Ovary (tissue), 10 donors: ENCODE measurements at places on chromosomes 12 and 14.

- DNase-seq: no peak
These were observed 17.5 kb upstream of the SLCO1B3 start for GRCh38 chr12:20792971-20793370.

DNA sequence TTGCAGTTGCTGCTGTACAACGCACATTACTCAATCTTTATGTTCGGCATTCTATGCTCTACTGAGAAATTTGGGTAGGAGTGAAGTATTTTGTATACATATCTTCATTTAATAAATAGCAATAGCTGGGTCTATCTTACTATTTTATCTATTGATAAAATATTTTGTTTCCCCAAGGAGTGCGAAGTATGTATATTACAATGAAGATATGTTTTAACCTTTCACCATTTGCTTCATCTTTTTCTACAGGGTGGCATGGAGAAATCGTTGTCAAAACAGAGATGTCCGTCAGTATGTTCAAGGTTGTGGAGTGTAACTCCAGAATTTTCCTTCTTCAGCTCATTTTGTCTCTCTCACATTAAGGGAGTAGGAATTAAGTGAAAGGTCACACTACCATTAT lies 4.7 kb downstream of the LYZ start:
- no peak for DNase-seq

- no peak for DNase-seq
These were observed 22.1 kb upstream of the LRRC9 start for GRCh38 chr14:59897757-59898383.

GRCh38 chr12:54541751-54542290 lies 7.6 kb upstream of the PDE1B start:
- no peak for DNase-seq

GRCh38 chr12:119565404-119565803 lies 28.2 kb upstream of the TMEM233 start:
- DNase-seq: no peak

DNA sequence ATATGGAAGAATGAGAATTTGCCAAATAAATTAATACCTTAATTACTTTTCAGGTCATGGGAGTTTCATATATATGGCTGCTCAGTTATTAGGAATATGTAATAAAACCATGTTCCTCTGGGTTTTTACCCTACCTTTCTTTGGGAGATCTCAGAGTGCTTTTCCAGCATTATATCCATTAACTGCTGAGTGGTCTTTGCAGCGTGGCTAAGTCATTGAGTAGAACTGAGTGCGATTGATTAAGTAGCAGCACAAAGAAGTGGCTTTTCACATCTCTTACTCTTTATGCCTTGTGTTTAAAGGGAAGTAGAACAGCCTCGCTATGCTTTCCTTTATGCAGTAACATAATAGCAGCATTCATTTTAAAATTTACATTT lies 340.1 kb downstream of the SNAPC1 start:
- DNase-seq: no peak

- DNase-seq: no peak
These were observed 4.9 kb upstream of the DIABLO start for GRCh38 chr12:122230798-122231197.

DNA sequence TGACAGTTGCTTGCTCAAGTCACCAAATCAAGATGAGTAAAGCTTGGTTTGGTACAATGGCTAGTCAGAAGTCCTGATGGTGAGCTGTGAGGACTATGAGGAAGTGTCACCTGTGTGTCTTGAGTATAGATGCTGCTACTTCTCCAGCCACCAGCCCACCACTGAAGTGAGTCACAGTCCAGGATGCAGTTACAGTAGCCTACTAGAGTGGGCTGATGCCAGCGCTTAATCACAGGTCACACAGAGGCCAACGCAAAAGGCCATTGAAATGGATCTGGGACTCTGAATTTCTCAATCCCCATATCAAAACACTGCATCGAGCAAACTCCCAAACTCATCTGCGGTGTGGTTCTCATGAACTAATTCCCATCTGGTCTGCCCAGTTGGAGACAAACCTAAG lies 223.1 kb downstream of the ANO6 start:
- no peak for DNase-seq

DNA sequence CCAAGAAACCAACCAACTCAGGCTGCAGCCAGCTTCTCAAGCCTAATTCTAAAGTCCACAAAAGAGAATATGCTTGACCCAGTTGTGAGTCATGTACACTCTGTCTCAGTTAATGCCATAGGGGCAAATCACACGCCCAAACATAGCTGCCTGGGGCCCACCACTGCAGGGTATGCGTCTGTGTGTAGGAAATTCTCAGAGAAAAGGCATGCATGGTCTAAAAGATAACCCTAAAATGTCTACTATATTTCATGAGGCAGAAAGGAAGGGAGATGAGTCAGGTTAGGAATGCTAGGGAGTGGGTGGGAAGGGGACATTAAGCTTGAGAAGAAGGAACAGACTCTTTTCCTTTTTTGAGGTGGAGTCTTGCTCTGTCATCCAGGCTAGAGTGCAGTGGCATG lies 22.3 kb upstream of the SPTLC2 start:
- no peak for DNase-seq

GRCh38 chr14:92563359-92563758 lies 49.8 kb downstream of the RIN3 start:
- no peak for DNase-seq

DNA sequence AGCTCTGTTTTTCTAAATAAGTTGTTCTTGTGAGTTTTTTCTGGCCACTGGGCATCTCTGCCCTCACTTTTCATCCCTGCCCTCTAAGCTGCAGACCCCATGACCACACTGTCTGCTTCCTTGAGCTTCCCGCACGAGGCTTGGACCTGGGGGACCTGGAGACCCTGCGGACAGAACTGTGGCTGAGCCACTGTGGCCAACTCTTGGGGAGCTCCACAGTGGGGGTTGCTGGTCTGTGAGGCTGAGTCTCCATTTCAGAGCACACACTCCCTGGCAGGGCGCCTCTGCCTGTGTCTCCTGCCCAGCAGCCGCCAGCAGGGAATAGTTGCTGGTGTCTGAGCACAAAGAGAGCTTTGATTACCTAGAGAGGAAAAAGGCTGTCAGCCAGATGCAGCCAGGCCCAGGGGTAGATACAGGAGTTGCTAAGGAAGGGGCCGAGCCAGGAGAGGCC lies 13.1 kb upstream of the RIN3 start:
- DNase-seq: no peak

- DNase-seq: no peak
These were observed 28.8 kb downstream of the SERPINA3 start for GRCh38 chr14:94640721-94641631.

- no peak for DNase-seq
These were observed 954 bp upstream of the CALCOCO1 start for GRCh38 chr12:53728206-53728605.

- no peak for DNase-seq
These were observed 26.0 kb upstream of the TMTC2 start for GRCh38 chr12:82660541-82661325.

DNA sequence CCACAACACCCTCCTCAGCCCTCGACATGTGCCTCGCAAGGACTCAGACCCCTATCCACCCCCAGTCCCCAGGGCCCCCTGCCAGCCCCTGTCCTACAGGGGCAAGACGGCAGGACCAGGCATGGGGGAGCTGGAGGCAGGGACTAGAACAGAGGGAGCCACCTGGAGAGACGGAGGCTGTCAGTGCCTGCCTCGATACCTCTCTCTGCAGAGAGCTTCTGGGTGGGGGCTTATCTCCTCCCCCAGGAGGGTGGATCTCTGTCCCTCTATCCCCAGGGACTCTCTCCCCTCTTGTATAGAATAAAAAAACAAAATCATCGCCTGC lies 2.0 kb upstream of the CPNE6 start:
- DNase-seq: no peak
